ENCODE measurements at places on chromosomes 1 and 21.

GRCh38 chr1:108880850-108881249 lies 4.1 kb downstream of the GPSM2 start:
- DNase-seq: no peak

DNA sequence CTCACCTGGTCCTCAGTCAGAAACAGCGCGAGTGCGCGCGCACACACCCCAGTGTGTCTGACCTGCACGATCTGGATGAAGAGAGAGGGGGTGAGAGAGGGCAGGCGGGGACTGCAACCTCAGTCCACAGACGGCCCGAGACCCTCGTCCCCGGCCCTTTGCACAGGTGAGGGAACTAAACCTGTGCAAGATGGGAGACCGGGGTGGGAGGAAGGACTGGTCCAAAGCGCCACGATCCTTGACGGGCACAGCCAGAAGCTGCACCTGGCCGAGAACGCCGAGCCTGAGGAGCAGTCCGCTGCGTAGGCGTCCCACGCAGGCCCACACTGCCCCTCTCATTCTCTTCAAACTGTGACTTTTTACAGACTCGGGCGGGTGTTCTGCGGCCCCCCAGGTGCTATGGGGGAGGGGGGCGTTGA lies 519 bp upstream of the IQCC start:
- no peak for DNase-seq

GRCh38 chr1:34786521-34787325 lies 5.7 kb downstream of the GJB3 start:
- peak; percentile 59 for DNase-seq

DNA sequence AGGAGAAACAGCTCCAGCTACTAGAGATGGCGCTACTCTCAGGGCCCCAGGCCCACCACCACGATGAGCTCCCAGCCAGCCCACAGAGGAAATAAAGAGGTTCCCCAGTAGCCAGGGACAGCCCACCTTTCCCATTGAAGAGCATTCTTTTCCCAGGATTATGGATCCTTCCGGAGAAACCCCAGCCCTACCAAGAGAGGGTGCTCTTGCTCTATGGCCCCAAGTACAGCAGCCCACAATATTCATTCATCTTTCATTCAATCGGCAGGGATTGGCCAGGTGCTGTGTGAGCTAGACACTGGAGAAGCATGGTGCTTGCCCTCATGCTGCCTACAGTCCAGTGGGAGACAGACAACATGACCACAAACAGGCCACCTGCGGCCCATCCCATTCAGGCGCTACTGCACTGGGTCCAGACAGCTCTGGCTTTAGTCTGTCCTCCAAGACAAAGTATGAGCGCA lies 29.9 kb downstream of the PMVK start:
- DNase-seq: no peak

- no peak for DNase-seq
Observed at GRCh38 chr21:14251336-14251735, 35.4 kb downstream of the RBM11 start.

DNA sequence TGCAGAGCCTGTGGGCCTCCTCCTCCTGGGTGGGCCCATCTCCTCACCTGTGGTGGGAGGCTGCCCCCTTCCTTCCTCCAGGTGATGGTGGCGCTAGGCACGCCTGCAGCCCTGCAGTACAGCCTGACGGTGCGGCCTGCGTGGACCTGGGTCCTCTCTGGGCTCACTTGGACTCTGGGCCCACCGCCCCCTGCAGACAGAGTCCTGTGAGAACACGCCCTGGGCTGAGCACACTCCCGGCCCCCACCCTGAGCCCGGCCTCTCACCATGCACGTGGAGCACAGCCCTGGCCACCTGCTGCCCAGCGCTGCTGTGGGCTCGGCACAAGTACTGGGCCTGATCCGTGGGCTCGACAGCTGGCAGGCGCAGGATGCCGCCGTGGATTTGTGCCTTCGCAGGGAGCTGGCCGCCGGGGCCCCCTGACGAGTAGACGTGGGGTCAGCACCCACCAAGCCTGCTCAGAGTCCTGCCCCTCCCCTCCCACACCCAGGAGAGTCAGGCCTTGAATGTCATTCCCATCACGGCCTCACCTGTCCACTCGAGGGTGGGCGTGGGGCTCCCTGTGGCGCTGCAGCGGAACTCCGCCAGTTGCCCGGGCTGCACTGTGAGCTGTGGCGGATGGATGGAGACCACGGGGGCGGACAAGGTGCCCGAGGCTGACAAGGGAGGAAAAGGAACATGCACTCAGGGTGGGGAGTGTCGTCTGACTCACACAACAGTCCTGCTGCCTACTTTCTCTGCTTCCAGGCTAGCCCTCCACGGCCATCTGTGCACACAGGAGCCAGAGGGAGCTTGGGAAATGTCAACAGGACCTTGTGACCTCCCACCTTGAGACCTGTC lies 43.4 kb downstream of the LDLRAD2 start:
- DNase-seq: no peak

DNA sequence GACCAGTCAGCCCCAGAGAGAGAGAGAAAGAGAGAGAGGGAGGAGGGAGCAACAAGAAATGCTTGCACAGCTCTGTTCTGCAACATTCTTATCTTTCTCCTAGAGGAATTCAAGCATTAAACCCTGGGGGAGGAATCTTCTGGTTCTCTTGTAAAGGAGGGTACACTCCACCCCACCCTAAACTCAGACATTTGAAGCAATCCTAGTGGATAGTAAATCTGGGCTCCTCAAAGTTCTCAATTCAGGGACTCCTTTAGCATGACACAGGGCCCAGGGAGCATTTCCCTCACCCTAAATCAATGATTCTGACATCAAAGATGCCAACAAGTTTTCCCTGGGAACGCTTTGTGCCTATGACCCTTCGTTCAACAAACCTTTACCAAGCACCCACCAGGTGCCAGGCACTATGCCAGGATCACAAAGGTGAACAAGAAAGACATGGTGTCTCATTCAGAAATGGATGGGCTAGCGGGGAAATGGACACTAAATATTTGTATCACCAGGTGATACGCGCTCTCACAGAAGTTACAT lies 11.9 kb upstream of the CAPN2 start:
- no peak for DNase-seq

DNA sequence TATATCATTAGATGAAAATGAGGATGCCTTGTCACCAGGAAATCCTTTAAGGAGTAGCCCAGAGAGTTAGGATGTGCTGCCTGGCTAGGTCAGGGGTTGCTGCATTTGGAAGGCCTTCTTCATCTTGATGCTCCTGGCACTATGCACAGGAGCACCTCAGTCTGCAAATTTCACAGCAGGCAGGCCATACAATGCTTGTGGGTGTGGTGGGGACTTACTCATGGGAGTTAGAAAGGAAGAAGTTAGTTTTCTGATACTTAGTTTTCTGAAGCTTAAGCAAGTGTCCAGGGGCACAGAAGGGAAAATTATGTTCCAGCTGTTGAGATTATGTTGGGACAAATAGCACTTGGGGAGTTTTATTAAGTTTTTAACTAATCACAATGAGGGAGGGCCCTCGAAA lies 11.4 kb downstream of the HLX start:
- DNase-seq: no peak

- no peak for DNase-seq
Observed at GRCh38 chr1:180353945-180354344, 123.9 kb downstream of the LHX4 start.

- no peak for DNase-seq
Observed at GRCh38 chr1:93839753-93840152, 39.3 kb downstream of the DNTTIP2 start.

GRCh38 chr1:181314959-181315358 lies 168.4 kb upstream of the CACNA1E start:
- DNase-seq: no peak

DNA sequence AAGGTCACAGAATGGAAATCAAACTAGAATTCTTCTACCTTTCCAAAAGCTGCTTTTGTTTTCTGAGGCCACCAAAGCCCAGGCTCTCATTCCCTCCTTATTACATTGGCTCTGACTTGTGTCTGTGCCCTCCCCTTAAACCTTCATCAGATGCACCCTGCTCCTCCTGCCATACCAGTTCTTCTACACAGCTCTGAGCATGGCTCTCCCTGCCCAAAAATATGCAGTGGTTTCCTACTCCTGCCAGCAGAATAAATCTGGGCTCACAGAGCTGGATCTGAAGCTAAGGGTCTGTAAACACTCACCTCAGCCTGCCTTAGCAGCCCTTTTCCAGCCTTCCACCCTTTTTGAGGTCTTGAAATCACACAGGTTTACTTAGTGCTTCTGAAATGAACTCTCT lies 55.0 kb downstream of the TTC3 start:
- DNase-seq: no peak

GRCh38 chr1:208234721-208235120 lies 9.5 kb downstream of the PLXNA2 start:
- DNase-seq: no peak

- DNase-seq: no peak
Observed at GRCh38 chr1:225848030-225848955, 33.9 kb downstream of the TMEM63A start.

DNA sequence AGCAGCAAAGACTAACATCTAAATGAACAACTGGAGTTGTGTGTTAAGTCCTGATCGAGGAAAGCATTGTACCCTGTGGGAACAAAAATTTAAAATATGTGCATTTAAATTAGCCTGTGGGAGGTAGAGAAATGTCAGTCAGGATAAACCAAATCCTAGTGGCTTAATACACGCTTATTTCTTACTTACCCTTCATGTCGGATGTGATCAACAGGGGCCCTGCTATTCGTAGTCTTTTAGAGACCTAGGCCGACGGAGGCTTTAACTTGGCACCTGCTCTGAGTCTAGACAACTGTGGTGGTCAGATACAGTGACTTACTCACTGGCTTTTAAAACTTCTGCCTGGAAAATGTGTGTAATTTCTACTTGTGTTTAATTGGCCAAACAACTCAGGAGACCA lies 10.2 kb downstream of the GSTM3 start:
- DNase-seq: no peak

DNA sequence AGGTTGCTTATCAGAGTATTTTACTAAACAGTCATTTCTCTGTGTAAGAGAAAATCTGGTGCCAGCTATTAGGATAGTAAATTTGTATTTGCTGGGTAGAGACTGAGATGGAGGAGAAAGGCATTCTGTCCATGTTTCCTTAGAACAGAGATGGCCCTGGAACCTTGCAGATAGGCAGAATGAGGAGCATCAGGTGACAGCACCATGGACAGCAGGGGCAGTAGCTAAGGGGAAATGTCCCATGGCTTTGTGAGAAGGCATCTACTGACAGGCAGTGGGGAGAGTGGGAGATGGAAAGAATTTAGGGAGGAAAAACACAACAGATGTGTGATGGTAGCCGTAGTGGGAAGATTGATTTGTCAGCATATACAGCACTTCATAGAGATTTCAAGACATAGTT lies 105.0 kb downstream of the PRRX1 start:
- DNase-seq: no peak

DNA sequence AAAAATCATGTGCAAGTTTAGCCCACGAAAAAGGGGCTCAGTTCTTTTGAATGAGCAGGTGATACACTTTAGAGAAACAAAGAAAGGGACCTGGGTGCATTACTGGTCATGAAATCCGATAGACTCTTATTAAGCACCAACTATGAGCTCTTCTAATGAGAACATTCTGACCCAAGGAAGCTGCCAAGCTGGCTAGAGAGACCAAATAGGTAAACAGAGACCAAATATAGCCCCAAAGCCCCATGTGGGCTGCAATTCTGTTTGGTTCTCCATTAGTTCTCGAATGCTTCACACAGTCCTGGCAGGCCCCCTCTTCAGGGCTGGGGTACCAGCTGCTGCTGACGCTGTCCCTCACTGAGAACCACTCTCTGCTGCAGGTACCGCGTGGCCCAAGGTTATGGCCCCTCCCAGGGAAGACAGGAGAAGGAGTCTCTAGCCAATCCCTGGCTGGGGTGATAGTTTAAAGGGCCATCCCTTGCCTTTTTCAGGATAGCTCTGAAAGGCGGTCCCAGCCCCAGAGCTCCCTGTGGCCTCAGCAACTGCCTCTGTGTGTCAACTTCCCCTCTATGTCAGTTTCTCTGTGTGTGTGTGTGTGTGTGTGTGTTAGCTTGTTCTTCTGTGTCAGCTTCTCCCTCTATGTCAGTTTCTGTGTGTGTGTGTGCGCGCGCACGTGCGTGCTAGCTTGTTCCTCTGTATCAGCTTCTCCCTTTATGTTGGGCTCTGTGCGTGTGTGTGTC lies 7.1 kb upstream of the UBXN10 start:
- DNase-seq: no peak

GRCh38 chr1:75305061-75305460 lies 170.9 kb downstream of the LHX8 start:
- no peak for DNase-seq

- no peak for DNase-seq
Observed at GRCh38 chr21:42632771-42633690, 20.4 kb upstream of the PDE9A start.

- DNase-seq: no peak
Observed at GRCh38 chr1:185561629-185562028, 172.6 kb upstream of the HMCN1 start.

- no peak for DNase-seq
Observed at GRCh38 chr1:77349275-77349674, 67.5 kb downstream of the AK5 start.

DNA sequence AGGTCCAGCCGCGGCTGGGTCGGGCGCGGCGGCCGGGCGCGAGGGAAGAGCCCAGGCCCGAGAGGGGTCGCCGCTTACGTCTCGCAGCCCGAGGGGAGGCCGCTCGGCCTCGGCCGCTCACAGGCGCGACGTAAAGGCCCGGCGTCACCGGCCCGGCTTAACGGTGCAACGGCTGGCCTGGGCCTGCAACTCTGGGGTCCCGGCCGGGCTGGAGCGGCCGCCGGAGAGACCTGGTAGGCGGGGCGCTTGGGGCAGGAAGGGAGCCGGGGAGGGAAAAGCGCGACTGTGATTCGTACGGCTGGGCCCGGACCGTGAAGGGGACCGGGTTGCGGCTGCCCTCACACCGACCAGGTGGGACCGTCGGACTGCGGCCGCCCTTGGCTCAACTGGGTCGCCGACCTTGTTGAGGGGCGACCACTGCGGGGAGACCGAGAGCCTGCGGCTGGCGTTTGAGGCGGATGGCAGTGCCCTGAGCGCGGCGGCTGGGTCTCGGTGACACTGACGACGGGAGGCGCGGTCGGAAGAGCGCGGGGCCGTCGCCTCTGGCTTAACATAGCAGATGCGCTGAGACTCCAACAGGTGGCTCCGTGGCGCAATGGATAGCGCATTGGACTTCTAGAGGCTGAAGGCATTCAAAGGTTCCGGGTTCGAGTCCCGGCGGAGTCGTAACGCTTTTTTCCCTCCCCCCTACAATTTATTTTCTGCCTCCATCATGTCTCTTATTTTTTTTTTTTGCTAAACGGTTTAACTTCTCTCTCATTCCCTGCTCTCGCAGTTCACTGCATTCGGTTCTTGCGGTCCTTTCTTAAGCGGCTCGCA lies 31.8 kb downstream of the DNTTIP2 start:
- DNase-seq: peak; percentile 87

DNA sequence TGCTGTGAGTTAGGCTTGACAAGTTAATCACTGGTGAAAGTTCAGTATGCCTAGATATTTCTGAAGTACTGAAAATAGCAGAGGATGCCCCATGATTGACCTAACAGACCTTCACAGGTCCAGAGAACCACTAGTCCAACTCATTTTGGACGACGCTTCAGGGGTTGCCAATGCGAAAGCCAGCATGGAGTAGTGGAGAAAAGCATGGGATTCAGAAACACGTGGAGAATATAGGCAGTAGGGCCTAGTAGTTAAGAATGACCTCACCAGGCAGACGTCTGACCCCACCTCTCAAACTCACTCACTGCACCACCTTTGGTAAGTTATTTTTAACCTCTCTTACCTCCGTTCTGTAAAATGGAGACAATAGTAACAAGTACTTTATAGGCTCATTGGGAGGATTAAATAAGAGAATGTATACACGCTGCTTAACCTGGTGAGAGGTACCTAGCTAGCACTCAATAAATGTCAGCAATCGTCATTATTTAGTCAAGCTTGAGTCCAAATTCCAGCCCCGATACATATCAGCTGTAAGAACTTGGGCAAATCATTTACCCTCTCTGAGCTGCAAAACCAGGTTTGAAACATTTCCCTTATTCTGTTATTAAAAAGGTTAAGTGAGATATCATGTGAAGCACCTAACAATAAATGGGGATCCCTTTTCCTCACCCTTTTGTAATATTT lies 13.2 kb downstream of the PLPP3 start:
- DNase-seq: no peak
